ENCODE measurements at places on chromosomes 2 and 18. TPM values are rescaled to one million over a fixed set of nuclear protein-coding genes. Genes with fewer than 3 reads are reported as not detected.

KIAA2012 gene
- not detected for total RNA-seq

OXER1 gene
- total RNA-seq, result not detected

FAM237A gene
- total RNA-seq, result not detected

IL1RN gene
- total RNA-seq, result 0.38 TPM

TTC31 gene
- 17.5 TPM for total RNA-seq

SERPINB4 gene
- total RNA-seq, result 0.07 TPM

TNFAIP6 gene
- 1.2 TPM for total RNA-seq

NDC80 gene
- 9.1 TPM for total RNA-seq

ST6GAL2 gene
- 17.5 TPM for total RNA-seq

ECEL1 gene
- 0.16 TPM for total RNA-seq

RGPD3 gene
- total RNA-seq, result 0.13 TPM

Data from A549 treated with GW870086 at 1 μM for 4 hours (cell line).